Spinal cord (tissue), 10 donors: ENCODE measurements at places on chromosomes 3 and 15.
A peak's percentile ranks its signal among the peaks of the same experiment; 100 is the strongest.

- no peak for DNase-seq
These were observed 18.4 kb downstream of the UPK1B start for GRCh38 chr3:119191800-119192199.

DNA sequence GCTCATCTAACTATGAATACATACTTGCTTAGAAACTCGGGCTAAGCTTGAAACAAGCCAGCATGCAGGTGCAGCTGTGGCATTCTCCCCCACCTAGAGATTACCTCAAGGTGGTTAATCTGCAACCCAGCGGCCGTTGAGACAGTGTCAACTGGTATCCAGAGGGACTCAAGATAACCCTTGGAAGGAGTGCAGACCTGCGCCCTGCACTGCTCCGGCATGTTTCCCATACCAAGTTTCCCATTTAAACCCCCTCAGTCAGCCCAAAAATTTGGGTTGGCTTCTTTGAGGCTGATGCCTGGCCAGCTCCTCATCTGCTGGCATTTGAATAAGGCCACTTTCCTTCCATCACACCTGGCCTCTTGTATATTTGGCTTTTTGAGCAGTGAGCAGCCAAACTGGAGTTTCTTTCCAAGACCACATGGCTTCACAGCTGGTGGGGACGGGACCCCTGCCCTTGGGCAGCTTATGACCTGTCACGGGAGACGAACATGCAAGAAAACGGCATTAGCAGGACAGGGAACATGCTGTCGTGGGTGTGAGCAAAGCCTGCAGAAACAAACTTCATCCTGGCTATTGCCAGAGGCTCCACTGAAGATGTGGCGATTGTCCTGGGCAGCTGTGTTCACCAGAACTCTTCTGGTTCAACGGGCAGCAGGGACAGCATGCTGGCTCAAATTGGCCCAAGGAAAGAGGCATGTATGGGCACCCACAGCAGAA, 98.2 kb downstream of the PLXNA1 start:
- no peak for DNase-seq

DNA sequence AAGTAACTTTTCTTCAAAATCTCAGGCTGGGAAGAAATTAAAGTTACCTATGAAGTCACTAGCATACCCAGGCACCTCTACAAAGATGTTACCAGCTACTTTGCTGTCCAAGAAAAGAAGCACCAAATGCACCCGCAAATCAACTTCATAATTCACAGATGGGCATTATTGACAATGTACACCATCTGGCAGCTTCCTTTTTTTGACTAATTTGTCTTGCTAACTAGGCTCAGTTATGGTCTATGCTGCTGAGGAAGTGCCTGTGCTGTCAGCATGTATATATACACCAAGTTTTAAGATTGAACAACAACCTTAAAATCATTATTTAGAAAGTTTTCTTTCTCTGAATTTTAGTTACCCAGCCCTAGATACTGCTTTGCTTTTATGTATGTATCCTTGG, 93.8 kb downstream of the NSUN3 start:
- no peak for DNase-seq

GRCh38 chr15:25932696-25933095, 69.6 kb upstream of the ATP10A start:
- no peak for DNase-seq

DNA sequence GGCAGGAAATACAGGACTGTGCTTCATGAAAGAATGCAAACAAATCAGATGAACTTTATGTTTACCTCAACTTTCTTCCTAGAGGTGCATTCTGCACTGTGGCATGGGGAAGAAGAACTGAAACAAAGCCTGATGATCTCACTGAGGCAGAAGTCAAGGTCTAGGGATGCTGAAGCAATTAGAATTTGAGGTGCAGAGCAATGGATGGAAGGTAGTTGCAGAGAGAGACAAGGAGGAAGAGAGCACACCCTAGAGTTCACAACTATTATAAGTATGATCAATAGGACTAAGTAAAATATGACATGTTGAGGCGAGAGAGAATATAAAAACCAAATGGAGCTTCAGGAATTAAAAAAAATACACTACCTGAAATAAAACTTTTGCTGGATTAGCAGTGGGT, 420.1 kb downstream of the EDEM1 start:
- no peak for DNase-seq

GRCh38 chr3:39869890-39870289, 60.5 kb downstream of the MYRIP start:
- no peak for DNase-seq

DNA sequence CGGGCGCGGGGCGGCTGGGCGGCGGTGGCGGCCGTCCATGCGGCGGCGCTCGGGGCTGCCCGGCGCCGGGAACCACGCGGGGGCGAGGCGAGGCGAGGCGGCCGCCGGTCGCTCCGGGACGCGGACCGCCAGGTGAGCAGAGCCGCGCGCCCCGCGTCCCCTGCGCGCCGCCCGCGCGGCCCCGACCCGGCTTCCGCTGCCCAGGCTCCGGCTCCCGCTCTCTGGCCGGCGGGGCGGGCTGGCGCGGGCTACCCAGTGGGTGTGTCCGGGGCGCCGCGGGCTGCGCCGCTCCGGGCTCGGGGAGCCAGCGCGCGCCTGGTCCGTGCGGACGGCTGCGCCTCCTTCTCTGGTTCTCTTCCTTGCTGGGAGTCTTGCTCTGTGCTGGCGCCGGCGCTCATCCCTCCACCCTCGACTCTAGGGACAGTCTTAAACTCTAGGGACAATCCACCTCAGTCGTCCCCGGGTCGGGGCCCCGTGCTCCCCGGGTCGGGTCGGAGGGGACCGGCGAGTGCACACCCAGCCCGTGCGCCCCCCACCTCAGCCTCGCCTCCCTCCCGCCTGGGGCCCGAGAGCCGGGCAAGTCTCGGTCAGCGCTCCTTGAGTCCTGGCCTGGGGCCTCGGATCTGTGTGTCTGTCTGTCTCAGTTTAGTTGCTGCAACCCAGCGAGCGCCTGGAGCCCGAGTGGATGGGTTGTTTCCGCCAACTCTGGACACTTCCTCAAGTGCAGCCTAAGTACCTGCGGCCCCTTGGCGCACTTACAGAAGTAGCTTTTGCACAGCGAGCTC, 488 bp downstream of the THSD4 start:
- peak; percentile 49 for DNase-seq

DNA sequence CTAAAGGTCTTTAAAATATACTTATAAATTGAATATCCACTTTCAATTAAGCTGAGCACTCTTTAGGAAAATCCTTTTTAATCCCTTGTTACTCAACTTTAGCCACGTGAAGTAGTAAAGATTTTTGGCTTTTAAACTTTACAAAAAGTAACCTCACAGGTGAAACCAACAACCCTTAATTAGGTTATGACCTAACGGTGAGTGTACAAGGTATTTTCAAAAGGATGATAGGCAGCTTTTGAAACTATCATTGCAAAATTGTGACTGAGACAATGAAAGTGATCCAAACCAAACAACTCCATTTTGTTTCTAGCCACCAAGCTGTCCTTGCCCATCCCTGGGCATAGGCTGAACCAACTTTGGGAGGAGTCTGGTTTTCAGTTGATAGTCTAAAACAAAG, 940.2 kb downstream of the OTOL1 start:
- no peak for DNase-seq

- no peak for DNase-seq
These were observed 22.6 kb upstream of the LIMD1 start for GRCh38 chr3:45571969-45572368.

DNA sequence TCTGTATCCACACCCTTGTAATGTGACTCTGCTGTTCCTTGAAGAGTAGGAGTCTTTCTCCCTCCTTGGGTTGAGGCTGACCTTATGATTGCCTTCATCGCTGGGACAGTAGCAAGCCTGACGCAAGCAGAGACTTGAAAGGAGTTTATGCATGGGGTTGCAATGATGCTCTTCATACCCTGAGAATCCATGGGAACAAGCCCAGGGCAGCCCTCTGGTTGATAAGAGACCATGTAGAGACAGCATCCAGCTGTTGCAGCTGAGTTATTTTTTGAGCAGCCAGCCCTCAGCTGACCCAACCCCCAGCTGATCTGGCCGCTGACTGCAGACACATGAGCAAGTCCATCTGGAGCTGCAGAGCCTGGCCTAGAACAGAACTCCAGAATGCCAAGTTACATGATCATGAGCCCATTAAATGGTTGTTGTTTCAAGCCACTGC, 60.6 kb upstream of the ARNT2 start:
- DNase-seq = no peak

GRCh38 chr3:181464033-181464694, 247.6 kb upstream of the SOX2 start:
- DNase-seq = no peak

- no peak for DNase-seq
These were observed 265.6 kb downstream of the CTNNB1 start for GRCh38 chr3:41464858-41465257.

DNA sequence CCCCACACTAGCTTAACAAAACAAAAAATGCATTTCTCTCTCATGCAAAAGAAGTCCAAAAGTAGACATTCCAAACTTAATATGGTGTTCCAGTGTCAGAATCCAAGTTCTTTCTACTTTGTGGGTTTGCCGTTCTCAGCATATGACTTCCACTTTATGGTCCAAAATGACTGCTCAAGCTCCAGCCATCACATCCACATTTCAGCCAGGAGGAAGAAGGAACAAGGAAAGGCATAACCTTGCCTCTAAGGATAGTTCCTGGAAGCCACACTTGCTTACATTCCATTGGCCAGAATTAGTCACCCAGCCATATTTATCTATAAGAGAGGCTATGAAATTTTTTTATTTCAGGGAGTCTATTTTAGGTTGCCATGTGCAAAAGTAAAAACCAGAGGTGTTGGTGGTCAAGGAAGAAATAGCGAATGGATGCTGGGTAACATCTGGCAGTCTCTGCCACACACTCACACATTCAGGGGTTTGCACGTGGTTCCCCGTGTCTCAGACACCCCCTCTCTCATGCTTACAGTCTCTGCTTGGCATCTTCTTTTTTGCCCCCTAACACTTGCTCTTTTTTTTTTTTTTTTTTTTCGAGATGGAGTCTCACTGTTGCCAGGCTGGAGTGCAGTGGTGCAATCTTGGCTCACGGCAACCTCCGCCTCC, 69.3 kb downstream of the RPL39L start:
- DNase-seq = no peak

- no peak for DNase-seq
These were observed 452.0 kb upstream of the MCTP2 start for GRCh38 chr15:93779341-93779740.

DNA sequence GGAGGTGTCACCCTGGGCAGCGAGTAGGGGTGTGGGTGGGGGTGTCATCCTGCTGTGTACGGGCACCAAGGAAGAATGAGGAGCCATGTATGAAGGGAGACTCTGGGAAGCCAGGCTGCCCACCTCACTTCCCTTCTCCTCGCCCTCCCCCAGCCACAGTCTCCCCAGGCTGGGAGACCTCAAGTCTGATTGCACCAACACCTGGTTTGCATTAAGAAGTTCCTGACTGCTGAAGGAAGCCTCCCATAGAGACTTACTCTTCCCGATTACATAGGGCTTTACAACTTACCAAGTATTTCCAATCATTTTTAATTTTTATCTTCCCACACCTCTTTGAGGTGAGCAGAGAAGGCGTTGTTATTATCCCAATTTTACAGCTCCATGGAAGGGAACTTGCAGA, 29.5 kb upstream of the SMAD3 start:
- no peak for DNase-seq

DNA sequence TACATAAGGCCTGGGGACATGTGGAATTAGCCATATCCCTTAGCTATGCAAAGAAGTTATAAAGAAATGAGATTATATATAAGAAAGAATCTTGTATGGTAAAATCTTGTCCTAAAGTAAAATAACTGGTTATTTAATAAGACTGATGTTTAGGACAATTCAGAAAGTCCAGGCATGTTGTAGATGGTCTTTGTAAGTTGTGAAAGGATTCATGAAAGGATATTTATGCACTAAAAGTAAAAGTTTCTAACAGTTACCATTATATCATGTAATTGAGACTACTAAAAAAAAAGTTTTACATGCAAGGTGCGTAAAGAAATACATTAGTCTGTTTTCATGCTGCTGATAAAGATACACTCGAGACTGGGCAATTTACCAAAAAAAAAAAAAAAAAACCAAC, 146.3 kb downstream of the FMN1 start:
- DNase-seq = no peak

DNA sequence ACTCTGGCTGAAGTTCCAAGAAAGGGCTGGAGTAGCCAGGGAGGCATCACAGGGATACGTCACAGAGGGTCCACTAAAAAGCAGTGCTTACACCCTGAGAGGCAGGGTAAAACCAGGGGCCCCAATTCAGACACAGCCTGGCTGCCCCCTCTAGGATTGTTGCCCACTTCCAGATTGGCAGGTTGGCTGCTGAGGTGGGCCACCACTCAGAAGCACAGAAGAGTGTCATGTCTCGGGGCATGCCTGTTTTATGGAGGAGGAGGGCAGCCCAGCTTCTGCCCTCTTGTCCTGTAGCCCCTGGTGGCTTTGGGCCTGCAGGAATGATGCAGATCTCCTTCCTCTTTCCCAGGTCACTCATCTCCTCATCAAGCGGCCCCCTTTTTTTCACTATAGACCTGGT, 24.0 kb downstream of the NOX5 start:
- DNase-seq = no peak

- DNase-seq = no peak
These were observed 240.1 kb downstream of the XXYLT1 start for GRCh38 chr3:195030791-195031321.

DNA sequence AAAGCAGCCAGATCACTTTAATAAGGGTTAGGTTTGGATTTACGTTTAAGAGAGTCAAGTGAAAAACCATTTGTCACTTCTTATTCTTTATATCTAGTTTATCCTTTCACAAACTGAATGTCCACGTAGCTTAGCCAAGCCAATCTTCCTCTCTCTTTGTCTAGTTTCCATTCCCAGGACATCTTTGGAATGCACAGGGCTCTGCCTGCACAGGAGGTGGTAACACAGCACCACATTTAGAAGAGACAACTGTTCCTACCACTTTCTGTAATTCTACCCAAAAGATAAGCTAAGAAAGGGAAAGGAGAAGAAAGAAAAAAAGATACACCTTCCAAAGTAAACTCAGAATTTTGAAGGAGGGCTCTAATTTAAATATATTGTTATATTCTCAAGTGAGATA, 67.9 kb downstream of the IGSF11 start:
- DNase-seq = no peak

- DNase-seq = peak; percentile 88
These were observed 160.9 kb downstream of the TIGIT start for GRCh38 chr3:114454551-114455251.

- peak; percentile 54 for DNase-seq
These were observed 216.8 kb upstream of the RBMS3 start for GRCh38 chr3:29064085-29064484.

DNA sequence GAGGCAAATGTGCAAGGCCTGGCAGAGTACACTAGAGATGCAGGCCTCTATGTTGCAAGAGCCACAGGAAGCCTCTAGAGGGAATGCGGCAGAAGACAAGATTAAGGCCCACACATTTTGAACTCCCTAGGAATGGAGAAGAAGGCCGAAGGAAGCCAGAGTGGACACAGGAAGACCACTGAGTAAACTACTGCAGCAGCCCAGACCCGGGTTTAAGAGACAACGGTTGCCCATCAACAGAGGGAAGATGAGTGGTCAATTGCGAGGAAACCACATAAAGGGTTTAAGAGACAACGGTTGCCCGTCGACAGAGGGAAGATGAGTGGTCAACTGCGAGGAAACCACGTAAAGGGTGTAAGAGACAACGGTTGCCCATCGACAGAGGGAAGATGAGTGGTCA, 14.6 kb downstream of the CHSY1 start:
- no peak for DNase-seq
